ENCODE measurements at places on chromosomes 2 and 18.

- no peak for DNase-seq
Observed at GRCh38 chr2:209787416-209787815, 15.8 kb downstream of the UNC80 start.

DNA sequence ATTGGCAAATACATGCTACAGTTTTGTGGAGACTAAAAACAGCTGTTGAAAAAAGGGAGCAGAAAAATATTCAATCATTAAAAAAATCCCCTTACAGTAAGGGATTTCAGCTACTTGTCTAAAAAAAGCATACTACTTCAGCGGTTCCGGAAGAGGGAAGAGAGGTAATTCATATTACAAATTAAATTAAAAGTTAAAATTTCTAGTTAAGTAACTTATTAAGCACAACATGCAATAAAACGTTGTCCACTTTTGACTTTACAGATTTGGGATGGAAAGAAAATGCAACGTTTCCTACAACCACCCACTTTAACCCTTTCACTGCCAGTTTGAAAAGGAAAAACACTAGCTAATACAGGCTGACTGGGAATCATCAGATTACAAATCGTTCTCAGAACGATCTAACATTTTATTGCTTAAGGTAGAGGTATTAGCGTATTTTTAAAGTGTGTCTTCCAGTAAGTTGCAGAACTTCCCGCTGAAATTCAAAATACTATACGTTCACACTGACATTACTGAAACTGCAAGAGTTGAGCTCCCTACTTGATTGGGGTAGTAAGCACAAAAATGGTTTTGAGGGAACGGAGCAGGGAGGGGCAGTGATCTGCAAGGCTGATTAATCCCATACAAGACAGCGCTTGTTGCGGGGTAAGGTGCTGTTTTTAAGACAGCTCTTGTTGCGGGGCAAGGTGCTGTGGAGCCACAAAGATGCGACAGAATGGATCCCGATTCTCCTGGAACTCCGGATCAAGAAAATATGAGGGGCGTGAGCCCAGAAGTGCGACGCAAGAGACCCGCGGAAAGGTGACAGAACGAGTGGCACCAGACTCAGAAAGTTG, 743 bp downstream of the HADHA start:
- DNase-seq = no peak

DNA sequence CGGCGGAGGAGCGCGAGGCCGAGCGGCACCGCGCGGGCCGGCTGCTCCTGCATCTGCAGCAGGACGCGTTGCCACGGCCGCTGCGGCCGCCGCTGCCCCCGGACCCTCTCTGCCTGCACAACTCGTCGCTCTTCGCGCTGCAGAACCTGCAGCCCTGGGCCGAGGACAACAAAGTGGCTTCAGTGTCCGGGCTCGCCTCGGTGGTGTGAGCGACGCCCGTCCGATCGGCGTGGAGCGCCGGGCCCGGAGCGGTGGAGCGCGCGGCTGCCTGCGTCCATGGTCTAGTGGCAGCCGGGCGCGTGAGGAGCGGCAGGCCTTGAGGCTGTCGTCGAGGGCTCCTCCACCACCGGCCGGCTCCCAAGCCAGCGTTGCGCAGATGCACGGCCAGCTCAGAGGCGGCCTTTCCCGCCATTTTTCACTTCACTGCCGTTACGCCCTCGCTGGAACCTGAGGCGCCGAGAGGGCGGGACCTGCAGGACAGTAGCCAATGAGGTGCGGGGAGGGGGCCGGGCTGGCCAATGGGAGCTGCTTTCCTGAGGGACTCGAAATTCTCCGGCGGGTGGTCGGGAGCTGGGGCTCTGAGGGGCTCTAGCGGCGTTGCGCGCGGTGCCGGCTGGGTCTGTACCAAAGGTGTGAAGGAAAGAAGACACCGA, 1.9 kb downstream of the TLX2 start:
- peak; percentile 71 for DNase-seq

- DNase-seq = no peak
Observed at GRCh38 chr2:41728788-41729338, 319.0 kb upstream of the PKDCC start.

DNA sequence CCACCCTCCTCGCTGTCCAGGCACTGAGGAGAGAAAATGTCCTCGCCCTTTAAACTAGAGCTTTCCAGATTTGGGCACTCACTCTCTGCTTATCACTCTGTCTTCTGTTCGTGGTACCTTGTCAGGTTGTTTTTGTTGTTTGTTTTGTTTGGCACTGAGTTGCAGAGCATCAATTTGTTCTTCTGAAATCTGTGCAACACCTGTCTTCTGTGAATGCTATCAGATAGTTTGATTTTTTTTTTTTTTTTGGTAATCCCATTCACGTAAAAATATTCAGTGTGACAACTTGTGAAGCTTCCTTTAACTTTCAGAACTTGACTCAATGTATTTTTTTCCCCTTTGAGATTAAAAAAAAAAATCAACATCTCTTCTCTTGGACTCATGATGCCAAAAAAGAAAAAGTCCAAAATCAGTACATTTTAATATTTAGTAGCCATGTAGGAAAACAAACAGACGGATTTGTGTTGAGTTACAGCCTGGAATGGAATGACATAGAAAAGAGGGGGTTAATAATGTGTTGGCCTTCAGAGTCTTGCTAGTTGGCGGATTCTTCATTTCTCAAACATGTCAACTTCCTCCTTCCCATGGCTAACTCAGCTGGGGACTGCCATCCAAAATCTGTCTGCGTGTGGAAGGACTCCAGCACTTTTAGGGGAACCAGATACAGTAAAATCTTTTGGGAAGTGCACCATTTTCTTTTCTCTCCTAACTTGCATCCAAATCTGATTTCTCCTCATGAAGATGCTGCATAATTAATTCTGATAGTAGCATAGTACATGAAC, 1.6 kb downstream of the TMEM178A start:
- DNase-seq = no peak

- no peak for DNase-seq
Observed at GRCh38 chr2:224932522-224932921, 109.7 kb downstream of the DOCK10 start.

GRCh38 chr2:9356261-9356660, 67.1 kb downstream of the ITGB1BP1 start:
- no peak for DNase-seq

DNA sequence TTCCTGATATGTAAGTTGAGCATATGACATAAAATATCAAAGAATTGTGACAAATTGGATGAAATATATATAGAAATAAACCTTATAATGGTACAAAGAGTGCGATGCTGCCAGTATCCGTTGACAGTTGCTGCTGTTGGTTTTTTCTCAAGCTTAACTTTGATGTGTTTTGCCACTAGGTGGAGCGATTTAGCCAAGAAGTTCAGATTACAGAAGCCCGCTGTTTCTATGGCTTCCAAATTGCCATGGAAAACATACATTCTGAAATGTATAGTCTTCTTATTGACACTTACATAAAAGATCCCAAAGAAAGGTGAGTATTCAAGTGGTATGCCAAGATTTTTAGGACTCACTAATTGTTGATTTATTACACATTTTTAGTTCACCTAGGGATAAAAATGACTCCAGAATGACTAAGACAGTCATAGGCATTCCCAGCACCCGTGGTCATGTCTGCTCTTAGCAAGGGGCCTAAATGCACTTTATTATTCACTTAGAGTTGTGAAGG, 2.1 kb downstream of the RRM2 start:
- no peak for DNase-seq

GRCh38 chr2:44715671-44716081, 225.8 kb upstream of the SIX3 start:
- no peak for DNase-seq

DNA sequence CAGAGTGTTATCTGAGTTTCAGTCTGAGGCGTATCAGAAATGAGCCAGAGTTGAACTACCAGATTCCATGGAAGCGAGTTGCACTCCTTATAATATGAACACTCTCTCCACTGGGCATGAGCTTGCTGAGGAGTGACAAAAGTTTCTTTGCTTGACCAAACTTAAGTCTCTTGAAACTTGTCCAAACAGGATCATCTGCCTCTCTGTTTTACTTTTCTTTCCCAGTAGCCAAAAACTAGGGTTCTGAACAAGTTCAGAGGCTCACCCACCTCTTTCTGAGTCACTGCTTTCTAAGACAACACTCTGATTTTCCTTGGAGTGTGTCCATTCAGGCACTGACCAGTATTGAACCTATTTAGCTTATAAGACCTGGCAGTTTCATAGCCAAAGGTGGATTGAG, 233.2 kb upstream of the TCF4 start:
- no peak for DNase-seq

DNA sequence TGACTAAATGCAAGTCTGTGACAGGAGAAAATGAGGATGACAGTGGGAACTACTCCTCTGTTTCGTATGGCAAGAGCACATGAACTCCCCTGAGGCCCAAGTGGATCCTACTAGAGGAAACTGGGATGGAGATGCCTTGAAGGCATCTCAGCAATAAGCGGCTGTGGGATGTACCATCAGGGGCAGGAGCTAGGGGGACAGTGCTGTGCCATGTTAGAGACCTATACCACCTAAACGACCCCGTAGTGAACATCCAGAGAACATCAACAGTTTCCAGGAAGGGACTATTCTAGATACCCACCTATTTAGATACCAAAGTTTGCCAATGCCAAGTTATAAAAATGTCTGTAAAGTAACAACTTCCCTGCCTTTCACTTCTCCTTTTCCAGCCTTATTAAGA, 860.8 kb upstream of the ACVR2A start:
- no peak for DNase-seq

DNA sequence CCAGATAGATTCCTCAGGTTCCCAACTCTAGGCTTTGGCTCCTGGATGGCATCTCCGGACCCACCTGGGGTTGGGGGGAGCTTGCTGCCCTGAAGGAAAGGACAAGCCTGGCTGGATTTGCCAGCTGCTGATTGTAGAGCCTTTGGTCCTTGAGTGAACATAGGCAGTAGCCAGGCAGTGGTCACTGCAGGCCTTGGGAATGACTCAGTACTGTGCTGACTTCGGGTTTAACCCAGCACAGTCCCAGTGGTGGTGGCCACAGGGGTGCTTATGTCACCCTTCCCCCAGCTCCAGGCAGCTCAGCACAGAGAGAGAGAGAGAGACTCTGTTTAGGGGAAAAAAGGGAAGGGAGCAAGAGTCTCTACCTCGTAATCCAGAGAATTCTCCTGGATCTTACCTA, 27.7 kb upstream of the ACTR2 start:
- no peak for DNase-seq

DNA sequence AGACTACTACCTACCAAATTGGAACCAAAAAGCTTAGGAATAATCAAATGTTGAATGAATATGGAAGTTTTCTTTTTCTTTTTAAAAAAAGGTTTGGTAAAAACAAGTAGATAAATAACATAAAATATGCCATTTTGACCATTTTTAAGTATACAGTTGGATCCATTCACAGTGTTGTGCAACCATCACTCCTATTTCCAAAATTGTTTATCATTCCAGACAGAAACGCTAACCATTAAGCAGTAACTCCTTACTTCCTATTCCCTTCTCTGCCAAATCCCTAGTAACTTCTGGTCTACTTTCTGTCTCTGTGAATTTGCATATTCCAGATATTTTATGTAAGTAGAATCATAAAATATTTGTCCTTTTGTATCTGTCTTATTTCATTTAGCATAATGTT, 39.8 kb downstream of the CD302 start:
- DNase-seq = no peak

- no peak for DNase-seq
Observed at GRCh38 chr2:24220554-24221291, 45.9 kb downstream of the FAM228A start.

DNA sequence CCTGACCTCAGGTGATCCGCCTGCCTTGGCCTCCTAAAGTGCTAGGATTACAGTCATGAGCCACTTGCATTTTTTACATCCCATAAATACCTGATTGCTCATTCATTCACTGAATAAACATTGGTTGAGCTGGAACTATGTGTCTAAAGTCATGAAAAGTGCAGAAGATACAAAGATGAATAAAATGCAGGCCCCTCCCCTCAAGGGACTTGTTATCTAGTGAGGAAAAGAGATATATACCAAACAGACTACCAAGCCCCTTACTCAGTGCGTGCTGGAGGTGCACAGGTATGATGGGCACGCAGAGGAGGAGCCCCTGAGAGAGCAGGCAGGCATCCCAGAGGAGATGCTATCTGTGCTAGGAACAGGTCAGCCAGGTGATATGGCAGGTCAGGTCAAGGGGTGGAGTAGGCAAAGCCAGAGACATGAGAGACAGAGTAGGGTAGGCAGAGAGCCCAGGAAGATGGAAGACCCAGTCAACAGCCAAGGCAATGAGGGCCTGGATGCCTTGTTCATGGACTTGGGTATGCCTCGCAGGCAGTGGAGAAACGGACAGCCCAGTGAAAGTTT, 7.7 kb downstream of the FHL2 start:
- DNase-seq = no peak

- DNase-seq = no peak
Observed at GRCh38 chr2:113341191-113341869, 62.6 kb upstream of the PAX8 start.

DNA sequence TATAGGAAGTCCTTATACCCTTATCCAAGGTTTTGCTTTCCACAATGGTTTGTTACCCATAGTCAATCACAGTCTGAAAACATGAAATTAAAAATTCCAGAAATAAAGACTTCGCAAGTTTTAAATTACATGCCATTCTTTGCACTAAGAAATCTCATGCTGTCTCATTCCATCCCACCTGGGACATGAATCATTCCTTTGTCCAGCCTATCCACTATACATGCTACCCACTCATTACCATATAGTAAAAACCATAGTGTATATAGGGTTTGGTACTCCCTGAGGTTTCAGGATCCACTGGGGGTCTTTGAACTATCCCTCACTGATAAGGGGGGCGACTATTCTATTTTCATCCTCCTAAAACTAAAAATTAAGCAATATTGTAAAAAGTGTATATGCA, 17.0 kb downstream of the SP3 start:
- DNase-seq = no peak

GRCh38 chr18:60130284-60130683, 230.5 kb downstream of the PMAIP1 start:
- DNase-seq = no peak

All from stimulated activated CD8-positive, alpha-beta memory T cell treated with anti-CD3 and anti-CD28 coated beads, Interleukin-7, amount 100 ng/mL, for 48 hours (primary cell).